Activated B cell treated with CpG ODN at 0.5 μM for 24 hours (primary cell): ENCODE measurements at places on chromosomes 6 and 20. TPM values are rescaled to one million over a fixed set of nuclear protein-coding genes. Genes with fewer than 3 reads are reported as not detected.

DNA sequence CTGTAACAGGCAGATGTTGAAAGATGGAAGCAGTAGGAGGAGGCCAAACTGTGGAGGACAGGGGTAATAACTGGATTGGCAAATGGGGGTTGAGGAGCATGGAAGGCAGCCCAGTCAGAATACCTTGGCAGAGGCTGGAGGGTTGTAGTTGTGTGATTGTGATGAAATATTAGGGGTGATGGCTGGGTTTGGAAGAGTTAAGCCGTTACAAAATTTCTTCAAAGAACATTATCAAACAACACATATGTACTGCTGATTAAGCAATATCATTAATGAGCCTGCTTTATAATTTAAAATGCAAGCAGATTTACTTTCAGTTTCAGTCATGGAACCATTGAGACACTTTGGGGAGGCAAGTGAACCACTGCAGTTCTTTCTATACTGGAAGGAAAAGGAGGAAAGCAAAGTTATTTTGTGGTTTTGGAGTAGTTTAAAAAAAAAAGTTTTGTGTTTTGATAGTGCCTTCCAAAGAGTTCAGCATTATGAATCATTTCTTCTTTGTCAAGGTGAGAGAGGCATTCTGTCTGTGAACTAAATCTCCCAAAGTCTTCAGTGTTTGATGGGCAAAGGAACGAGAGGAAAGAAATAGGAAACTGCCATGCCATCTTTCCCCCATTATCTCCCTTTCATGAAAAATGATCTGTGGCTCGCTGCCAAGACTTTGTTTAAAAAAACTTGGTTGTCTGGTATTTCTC is 20.7 kb downstream of the FOXO3 start:
- DNase-seq: no peak

DNA sequence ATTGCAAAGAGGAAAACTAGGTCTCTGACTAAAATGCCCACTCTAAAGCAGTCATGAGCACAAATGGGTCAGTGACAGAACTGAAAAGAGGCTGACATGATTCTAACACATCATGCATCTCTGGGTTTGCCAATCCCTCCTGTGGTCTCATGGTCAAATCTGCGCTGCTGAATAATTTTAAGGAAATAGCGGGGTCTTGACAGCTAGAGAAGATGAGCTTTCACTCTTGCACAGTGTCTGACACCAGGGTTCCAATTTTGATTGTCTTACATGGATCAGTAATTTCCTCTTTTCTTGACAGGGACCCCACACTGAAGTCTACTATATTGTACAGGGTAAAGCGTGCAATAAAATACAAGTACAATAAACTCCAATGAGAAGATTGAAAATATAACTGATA is 236.8 kb upstream of the CNR1 start:
- no peak for DNase-seq

The HTR1E gene
- not detected in 2 replicates for total RNA-seq

The RBBP9 gene
- 10.6 TPM in 2 replicates for total RNA-seq

DNA sequence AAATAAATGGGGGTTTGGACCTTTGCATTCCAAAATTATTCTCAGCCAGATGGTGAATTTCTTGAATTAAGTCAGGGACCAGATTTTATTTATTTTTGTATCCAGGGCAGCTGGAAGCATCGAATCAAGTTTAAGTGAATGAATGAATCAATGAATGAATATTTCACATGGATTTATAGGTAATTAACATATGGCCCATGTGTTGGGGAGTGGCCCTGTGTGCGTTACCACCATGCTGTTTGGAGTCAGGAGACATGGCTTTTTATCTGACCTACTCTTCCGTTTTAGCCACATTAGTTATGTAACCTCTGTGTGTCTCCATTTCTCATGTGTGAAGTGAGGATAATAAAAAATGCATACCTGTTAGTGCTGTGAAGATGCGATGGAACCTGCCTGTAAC is 213.5 kb downstream of the CDH26 start:
- no peak for DNase-seq

GRCh38 chr20:23298926-23299672 is 51.5 kb upstream of the NXT1 start:
- DNase-seq: no peak

DNA sequence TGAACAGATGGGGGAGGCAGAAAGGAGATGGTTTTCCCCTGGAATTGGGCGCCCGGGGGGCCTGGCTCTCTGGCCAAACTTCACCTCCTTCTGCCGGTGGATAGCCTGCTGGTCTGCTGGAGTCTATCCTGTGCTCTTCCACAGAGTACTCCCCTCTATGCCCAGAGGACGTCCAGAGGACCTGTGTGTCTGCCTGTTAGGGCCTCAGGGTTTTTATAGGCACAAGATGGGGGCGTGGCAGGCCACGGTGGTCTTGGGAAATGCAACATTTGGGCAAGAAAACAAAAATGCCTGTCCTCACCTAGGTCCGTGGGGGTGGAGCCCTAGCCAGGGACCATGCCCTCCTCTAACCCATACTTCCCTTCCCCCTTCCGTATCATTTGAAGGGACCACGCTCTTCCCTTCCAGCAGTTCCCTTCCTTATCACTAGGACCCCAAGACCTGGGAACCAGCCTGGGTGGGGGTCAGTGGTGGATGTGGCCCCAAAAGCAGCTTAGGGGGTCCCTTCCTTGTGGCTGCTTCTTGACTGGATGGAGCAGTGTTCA is 53.6 kb upstream of the ZNF337 start:
- DNase-seq: no peak

The METTL24 gene
- total RNA-seq: not detected in 2 replicates

GRCh38 chr6:134309227-134309626 is 8.7 kb downstream of the SGK1 start:
- DNase-seq: no peak

The KPNA5 gene
- 25.0 and 29.9 TPM in 2 replicates for total RNA-seq

The CCDC170 gene
- total RNA-seq: not detected in 2 replicates

The CALHM6 gene
- total RNA-seq: 15.0 and 16.5 TPM in 2 replicates

The PTCHD4 gene
- total RNA-seq: not detected in 2 replicates

- no peak for DNase-seq
Measured at GRCh38 chr6:45494416-45495135, 116.8 kb upstream of the SUPT3H start.

GRCh38 chr6:34316431-34317171 is 67.8 kb upstream of the SMIM29 start:
- DNase-seq: no peak

- DNase-seq: no peak
Measured at GRCh38 chr6:22320750-22321149, 23.9 kb upstream of the PRL start.

- no peak for DNase-seq
Measured at GRCh38 chr6:144635051-144635450, 349.9 kb downstream of the UTRN start.

The DOK5 gene
- not detected in 2 replicates for total RNA-seq

DNA sequence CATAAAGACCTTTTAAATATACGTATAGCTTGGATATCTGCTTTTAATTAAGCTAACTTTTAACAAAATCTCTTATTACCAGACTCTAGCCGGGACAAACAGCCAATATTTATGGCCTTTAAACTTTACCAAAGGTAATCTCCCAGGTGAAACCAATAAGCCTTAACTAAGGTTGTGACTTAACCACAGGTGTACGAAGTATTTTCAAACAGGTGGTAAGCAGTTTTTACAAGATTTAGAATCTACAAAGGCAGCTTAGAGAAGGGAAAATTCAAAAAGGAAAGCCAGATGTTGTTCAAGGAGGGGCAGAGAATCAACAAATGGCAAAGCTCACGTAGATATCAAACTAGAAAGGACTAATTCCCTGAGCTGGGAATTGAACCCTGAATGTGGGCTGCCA is 15.8 kb downstream of the WFDC2 start:
- no peak for DNase-seq

DNA sequence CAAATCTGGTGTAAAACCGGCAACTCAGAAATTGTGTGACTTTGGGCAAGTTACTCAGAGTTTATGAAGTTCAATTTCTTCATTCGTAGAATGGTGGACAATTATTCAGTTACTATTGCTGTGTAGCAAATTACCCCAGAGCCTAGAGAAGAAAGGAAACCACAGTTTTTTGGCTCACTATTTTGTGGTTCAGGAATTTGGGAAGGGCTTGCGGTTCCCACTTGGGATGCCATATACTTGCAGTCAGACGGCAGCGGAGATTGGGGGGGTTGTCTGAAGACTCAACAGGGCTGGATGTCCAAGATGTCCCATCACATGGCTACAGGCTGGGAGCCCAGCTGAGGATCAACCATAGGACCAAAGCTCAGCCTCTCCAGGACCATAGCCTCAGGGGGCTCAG is 108.1 kb downstream of the PCSK2 start:
- no peak for DNase-seq

The YIPF3 gene
- 51.7 and 59.1 TPM in 2 replicates for total RNA-seq

The KIAA1755 gene
- total RNA-seq: not detected in 2 replicates

The STX11 gene
- total RNA-seq: 23.3 and 26.4 TPM in 2 replicates

The VEGFA gene
- total RNA-seq: 29.0 and 31.3 TPM in 2 replicates

DNA sequence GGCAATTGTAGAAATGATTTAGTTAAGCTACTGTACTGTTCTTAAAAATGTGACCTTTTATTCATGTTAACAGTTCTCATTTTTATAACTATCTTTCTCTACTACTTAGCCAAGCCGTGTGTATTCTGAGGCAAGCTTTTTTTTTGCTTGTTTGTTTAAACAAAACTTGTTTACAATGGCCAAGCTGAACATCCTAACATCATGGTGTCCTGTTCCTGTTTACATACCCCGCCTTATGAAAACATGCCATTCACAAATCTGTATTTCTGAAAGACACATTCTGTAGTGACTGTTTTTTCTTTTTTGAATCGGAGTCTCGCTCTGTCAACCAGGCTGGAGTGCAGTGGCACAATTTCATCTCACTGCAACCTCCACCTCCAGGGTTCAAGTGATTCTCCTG is 140.9 kb downstream of the NCOA3 start:
- DNase-seq: no peak

DNA sequence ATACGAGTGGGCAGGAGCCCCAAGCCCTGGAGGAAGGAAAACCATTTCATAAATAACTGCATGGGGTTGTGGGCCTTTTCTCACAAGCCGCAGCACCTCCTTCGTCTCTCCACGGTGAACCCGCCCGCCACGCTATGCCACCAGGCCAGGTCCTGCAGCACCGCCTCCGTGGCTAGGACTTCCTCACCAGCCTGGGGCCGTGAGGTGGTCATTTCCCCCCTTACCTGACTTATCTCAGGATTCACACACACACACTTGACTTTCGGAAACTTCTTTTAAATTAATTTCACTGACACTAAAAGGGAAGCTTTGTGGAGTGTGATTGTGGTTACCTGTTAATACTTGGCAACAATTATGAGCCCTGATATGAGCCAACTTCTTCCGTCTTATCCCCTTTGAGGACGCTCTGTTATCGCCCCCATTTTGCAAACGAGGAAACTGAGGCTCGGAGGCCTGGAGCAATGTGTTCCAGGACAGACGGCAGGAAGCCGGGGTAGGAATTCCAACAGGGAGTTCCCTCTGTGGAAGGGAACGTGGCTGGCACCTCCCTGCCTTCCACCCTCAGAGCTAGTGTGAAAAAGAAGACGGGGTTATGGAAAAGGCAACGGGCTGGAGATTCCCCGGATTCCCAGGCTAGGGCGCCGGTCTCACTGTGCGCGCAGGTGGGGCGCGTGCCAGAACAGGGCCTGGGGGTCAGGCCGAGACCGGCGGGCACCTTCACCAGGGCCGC is 817 bp upstream of the SLCO4A1 start:
- no peak for DNase-seq

- no peak for DNase-seq
Measured at GRCh38 chr6:30157581-30157980, 3.4 kb downstream of the TRIM10 start.

The MLN gene
- not detected in 2 replicates for total RNA-seq

DNA sequence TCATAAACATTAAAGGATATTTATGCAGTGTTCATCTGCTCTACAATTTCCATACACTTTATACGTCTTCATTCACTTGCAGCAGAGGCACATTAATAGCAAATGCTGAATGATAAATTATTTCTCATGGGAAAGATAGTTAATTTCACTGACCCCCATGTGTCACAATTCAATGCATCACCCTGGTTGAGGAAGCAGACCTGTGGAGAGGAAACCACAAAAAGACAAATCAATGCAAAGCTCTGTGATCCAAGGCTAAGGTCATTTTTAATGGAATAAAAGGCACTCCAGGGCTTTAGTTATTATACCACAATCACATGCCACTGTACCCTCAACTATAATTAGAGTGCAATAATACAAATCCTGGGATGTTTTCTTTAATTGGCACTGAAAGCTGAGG is 40.3 kb upstream of the TENT5A start:
- DNase-seq: no peak

The C20orf202 gene
- total RNA-seq: not detected in 2 replicates

The POM121L2 gene
- total RNA-seq: not detected in 2 replicates

DNA sequence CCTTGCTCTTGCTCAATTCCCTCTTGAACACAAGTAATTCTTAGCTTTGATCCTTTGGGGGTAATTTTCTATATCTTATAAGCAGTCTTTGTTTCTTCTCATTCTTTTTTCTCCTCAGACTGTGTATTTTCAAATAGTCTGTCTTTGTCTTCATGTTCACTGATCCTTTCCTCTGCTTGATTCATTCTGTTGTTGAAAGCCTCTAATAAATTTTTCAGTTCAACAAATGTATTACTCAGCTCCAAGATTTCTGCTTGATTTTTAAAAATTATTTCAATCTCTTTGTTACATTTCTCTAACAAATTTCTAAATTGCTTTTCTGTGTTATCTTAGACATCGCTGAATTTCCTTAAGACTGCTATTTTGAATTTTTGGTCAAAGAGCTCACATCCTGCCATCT is 11.5 kb downstream of the RSPH3 start:
- no peak for DNase-seq

DNA sequence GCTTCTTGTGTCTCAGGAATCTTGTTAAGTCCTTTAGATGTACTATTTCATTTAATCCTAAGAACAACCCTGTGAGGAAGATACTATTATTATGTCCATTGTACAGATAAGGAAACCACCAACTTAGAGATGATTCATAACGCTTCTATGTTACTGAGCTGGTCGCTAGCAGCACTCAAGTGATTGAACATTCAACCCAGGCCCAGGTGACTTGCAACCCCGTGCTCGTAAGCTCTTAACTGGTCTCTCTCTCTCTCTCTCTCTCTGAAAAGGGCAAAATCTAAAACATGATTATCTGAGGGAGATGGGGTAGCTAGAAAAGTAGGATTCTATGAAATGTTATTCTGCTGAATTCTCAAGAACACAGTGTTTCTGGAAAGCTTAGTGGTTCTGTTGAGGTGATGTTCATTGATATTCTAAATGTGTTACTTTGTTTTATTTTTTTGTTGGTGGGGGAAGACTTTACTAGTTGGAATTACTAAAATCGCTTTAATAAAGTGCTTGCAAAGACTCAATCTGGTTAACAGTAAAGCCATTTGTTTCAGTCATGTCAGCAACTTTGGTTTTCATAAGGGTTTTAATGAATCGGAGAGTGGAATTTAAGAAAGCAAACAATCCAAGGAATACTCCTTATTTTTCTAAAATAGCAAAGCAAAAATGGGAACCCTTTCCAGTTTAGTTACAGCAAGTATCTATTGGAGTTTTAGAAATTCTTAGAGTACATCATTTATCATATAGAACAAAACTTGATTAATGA is 265.0 kb upstream of the TAB2 start:
- no peak for DNase-seq

- no peak for DNase-seq
Measured at GRCh38 chr6:16921399-16922110, 160.3 kb upstream of the ATXN1 start.
